Activated T-helper 1 cell treated with anti-CD3 and anti-CD28 coated beads, Interleukin-12 subunit alpha, Interleukin-12 subunit beta, Interleukin-2, Interleukin-4 antibody, amounts not matched to agents 30 ng/mL and 10 ng/mL and 1 ng/mL, durations not matched to agents 14 hours and 24 hours and 36 hours (primary cell): ENCODE measurements at places on chromosomes 3 and 15. TPM values are rescaled to one million over a fixed set of nuclear protein-coding genes. Genes with fewer than 3 reads are reported as not detected.

LRRC34 gene
- 2.8 and 2.9 TPM in 2 replicates for total RNA-seq

GCNT3 gene
- total RNA-seq: not detected in 2 replicates

GOLGA8R gene
- 1.9 and 2.8 TPM in 2 replicates for total RNA-seq

DUOXA2 gene
- not detected in 2 replicates for total RNA-seq

ANKRD34C gene
- total RNA-seq: not detected in 2 replicates

KBTBD13 gene
- total RNA-seq: not detected in 2 replicates

CCR8 gene
- 7.1 and 8.9 TPM in 2 replicates for total RNA-seq

ALG1L2 gene
- total RNA-seq: not detected in 2 replicates

ROPN1B gene
- total RNA-seq: not detected in 2 replicates

FAH gene
- total RNA-seq: 78.8 and 81.4 TPM in 2 replicates

AGBL1 gene
- total RNA-seq: not detected in 2 replicates

CLDN16 gene
- not detected in 2 replicates for total RNA-seq

HTR3E gene
- total RNA-seq: not detected in 2 replicates

ACKR2 gene
- 0.66 and 0.88 TPM in 2 replicates for total RNA-seq

GOLGA6L6 gene
- not detected in 2 replicates for total RNA-seq

RASL12 gene
- not detected in 2 replicates for total RNA-seq

STARD5 gene
- 4.5 and 4.6 TPM in 2 replicates for total RNA-seq

MESP2 gene
- 0.10 TPM in 1 of 2 replicates, not detected in the other for total RNA-seq

DLL4 gene
- 0.29 and 0.36 TPM in 2 replicates for total RNA-seq

SLC27A2 gene
- 78.0 and 78.7 TPM in 2 replicates for total RNA-seq

GOLGA8Q gene
- 1.1 and 2.0 TPM in 2 replicates for total RNA-seq

CLSTN2 gene
- total RNA-seq: not detected in 2 replicates

PRKCD gene
- 24.8 and 28.0 TPM in 2 replicates for total RNA-seq

CCDC32 gene
- 28.4 and 36.9 TPM in 2 replicates for total RNA-seq

CCDC39 gene
- total RNA-seq: not detected in 2 replicates

HTD2 gene
- 11.5 and 13.6 TPM in 2 replicates for total RNA-seq

RTP3 gene
- total RNA-seq: not detected in 2 replicates

IL5RA gene
- 0.12 TPM in 1 of 2 replicates, not detected in the other for total RNA-seq

PEX5L gene
- total RNA-seq: 0.17 and 0.67 TPM in 2 replicates

SNURF gene
- total RNA-seq: 4.3 and 7.8 TPM in 2 replicates

APBA2 gene
- 0.80 and 0.86 TPM in 2 replicates for total RNA-seq

PDIA5 gene
- total RNA-seq: 28.9 and 31.1 TPM in 2 replicates

TTC14 gene
- 43.9 and 50.0 TPM in 2 replicates for total RNA-seq
